ENCODE measurements at places on chromosomes 6 and 20.

DNA sequence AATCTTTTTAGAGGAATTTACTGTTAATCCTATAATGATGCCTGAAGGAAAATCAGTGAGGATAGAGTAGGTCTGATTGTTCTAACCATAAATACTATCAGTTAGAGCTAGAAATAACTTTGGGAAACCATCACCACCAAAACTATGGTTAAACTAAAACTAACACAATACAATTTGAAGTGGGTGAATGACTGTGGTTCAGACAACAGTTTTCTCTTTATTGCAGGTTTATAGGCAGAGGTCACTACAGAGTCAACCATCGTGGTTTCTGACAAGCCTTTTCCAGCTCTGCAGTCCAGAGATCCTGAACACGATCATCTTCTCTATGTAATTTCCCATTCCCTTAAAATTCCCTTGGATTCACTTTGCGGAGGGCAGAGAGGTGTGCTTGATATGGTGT is 134.3 kb downstream of the IBTK start:
- no peak for DNase-seq

GRCh38 chr6:42697268-42697655 is 25.1 kb downstream of the PRPH2 start:
- no peak for DNase-seq

DNA sequence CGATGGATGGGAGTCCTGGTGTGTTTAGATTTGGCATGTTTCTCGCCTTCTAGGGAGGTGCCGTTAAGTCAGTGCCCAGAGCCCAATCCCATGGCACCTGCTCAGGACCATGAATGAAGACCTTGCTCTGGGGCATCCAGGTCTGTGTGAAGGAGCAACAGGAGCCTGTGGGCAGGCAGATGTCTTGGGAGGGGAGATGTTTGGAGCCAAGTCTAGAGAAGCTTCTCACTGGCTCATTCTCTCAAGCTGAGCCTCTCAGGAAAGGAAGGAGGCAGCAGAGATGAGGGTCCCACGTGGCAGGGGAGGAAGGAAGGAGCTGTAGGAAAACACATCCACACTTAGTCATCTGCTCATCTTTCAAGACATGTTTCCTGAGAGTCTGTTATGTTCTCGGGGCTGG is 9.5 kb upstream of the SIRPB1 start:
- no peak for DNase-seq

GRCh38 chr20:57218489-57218888 is 48.0 kb downstream of the BMP7 start:
- no peak for DNase-seq

- DNase-seq: no peak
These were observed 170.6 kb downstream of the TRMT11 start for GRCh38 chr6:126156973-126157372.

DNA sequence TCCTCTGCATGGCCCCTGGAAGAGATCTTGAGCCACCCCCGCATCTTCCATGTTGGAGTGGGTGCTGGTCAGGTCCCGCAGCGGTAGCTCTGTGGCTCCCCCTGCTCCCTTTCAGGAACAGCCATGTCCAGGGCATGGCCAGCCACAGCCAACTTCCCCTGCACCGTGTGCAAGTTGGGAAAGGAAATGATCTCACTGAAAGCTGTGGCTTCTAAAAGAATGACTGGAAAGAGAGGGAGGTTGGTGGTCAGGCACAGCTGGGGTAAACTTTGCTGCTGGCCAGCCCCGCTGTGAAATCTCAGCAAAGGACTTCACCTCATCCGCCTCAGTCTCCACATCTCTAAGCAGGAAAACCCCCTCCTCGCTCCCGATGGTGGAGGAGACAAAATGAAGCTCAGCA is 153.6 kb upstream of the CST7 start:
- peak; percentile 6 for DNase-seq

DNA sequence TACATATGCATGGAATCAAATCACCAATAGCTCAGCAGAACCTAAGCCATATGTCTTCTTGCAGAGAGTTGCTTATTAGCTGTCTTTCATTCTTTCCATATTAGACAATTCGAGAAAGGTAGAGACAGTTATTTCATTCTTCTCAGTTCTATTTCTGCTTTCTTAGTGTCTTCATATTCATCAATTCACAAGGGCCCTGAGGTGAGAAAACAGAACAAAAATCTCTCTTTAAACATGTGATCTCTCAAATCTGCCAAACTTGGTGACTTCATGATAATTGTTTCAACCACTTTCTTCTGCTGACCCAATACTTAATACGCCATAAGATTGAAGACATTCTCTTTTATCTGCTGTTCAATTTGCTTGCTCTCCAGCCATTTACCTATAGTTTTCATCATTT is 229.7 kb upstream of the MARCKS start:
- DNase-seq: no peak

GRCh38 chr6:160368670-160369069 is 20.5 kb downstream of the SLC22A3 start:
- no peak for DNase-seq

DNA sequence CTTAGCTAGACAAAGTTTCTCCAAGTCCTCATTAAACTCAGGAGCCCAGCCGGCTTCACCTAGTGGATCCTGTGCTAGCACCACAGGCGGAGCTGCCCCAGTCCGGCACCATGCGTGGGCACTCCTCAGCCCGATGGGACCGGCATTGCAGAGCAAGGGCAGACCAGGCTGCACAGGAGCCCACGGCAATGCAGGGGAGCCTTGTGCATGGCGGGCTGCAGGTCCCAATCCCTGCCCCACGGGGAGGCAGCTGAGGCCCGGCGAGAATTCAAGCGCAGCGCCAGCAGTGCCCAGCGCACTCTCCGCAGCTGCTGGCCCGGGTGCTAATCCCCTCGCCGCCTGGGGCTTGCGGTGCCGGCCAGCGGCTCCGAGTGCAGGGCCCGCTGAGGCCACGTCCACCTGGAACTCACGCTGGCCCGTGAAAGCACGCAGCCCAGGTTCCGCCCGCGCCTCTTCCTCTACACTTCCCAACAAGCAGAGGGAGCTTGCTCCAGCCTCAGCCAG is 292.3 kb upstream of the EYS start:
- no peak for DNase-seq

GRCh38 chr20:46195264-46196036 is 77.3 kb downstream of the CD40 start:
- no peak for DNase-seq

- DNase-seq: no peak
These were observed 39.2 kb upstream of the NHSL1 start for GRCh38 chr6:138538390-138539031.

- DNase-seq: no peak
These were observed 63.2 kb downstream of the PKIB start for GRCh38 chr6:122673343-122673961.

DNA sequence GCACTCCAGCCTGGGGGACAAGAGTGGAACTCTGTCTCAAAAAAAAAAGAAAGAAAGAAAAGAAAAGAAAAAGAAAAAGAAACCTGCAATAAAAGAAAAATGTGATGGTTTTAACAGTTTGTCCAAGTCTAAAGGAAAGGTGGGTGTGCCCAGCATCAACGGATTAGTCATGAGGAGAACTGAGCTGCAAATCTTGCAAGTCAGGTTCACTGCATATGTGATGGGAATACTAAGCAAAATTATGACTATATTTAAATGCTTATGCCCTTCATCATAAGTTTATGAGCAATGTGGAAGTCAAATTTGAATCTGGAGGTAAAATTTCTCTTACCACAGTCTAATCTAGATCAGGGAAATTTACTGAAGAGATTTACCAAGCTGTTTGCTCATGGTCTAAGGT is 13.1 kb upstream of the CDK19 start:
- no peak for DNase-seq

DNA sequence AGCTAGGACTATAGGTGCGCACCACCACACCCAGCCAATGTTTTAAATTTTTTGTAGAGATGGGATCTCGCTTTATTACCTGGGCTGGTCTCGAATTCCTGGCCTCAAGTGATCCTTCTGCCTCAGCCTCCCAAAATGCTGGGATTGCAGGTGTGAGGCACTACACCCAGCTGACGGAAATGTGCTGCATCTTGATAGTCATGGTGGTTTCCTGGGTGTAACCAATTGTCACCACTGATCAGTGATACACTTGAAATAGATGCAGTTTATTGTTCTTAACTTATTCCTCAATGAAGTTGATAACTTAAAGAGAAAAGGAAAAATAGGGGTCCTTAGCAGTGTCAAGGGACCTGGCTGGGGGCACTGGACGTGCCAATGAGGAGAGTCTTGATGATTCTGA is 92.4 kb downstream of the PPP1R14C start:
- DNase-seq: no peak

- DNase-seq: peak; percentile 30
These were observed at the start of gene SERPINB6 for GRCh38 chr6:2971420-2972218. Gene SERPINB6 (minus strand): TSS chr6:2971567. CDS start chr6:2959332, 12,235 bp downstream.

GRCh38 chr6:108966251-108966650 is 118.0 kb downstream of the ARMC2 start:
- DNase-seq: no peak

DNA sequence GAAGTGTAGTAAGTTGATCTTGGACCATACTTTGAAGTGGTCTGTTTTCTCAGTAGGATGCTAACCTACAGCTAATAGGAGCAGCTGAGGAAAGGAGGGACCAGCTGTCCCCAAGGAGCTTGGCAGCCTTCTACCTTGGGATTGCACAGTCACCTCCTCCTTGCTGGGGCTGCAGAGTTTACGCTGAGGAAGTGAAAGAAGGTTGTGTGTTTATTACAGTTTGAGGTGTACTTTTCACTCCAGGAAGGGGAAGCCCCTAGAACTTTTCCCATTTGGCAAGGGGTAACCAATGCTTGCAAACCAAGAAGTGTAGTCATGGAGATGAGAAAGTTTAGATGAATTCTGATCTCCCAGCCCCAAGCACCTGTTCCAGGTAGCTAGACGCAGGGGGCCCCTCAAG is 58.8 kb downstream of the BMP6 start:
- DNase-seq: no peak

DNA sequence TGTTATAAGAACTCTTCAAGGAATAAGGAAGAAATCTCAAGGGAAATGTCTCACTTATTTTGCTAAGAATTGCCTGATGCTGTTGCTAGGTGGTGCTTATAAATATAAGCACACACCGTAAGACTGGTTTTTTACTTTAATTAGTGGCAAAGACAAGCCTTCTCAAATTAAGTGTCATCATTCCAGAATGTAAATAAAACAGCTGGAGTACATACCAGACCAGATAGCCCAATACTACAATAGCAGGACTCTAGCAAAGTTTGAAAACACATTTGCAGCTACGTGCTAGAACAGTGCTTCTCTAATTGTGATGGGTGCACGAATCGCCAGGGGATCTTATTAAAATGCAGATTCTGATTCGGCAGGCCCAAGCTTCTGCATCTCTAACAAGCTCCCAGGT is 6.8 kb downstream of the CNKSR3 start:
- DNase-seq: no peak

DNA sequence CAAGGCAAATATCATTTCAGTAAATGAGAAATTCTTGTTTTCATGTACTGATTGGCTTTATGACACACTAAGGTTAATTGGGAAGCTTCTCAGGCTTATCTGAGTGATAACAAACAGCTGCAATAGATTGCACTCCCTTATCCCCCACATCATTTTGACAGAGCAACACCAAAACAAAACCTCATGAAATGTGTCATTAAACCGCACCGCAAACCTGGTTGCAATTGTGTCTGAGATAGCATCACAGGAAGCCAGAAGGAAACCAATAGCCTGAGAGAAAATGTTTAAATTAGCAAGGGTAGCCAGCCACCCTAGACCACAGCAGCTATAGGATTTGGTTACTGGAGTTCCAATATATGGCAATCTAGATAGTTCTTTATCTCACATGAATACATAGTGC is 31.6 kb upstream of the LAMA4 start:
- peak; percentile 90 for DNase-seq

DNA sequence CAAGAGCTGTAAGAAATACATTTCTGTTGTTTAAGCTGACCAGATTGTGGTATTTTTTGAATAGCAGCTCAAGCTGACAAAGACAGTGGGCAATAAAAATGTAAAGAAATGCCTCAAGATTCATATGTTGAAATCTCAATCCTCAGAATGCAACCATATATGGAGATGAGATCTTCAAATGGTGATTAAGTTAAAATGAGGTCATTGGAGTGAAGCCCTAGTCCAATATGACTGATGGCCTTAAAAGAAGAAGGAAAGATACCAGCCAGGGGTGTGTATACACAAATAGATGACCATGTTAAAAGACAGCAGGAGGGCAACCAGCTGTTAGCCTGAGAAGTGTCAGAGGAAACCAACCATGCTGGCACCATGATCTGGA is 7.1 kb upstream of the DDO start:
- no peak for DNase-seq

GRCh38 chr20:13355941-13356486 is 134.9 kb downstream of the ISM1 start:
- no peak for DNase-seq

DNA sequence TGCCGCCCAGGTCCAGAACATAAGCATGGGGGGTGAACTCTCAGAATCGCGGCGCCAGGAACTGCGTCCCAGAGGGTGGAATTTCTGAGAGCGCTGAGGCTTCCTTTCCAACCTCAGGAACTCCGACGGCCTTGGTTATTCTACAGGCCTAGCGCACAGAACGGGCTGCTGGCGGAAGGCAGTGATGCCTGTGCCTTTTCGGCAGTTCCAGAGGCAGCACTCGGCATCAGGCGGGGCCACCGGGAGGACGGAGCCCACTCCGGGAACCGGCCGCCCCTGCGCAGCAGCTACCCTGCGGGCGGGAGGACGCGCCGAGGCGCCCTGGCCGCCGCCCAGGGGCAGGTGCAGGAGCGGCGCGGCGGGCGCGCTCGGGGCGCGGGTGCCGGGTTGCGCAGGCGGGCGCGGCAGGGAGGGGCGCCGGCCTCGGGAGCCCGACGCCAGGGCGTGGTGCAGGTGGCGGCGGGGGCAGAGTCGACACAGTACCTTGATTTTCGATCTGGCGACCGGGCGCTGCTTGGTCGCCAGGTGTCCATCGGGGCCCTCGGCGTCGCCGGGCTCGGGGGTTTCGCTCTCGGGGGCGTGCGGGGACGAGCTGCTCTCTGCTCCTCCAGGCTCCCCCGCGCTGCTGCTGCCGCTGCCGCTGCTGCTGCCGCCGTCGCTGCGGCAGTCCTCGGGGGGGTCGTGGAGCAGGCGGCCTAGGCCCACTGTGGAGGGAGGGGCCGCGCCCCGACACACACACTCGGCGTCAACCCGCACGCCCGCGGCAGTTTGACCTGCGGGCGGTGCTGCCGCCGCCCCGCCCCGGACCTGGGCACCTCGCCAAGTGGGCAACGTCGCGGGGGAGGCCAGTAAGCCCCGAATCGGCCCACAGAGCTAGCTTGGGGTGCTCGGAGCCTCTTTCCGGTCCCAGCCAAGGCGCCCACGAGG is 1.3 kb downstream of the OVOL2 start:
- no peak for DNase-seq

- peak; percentile 86 for DNase-seq
These were observed 2.3 kb downstream of the E2F3 start for GRCh38 chr6:20403766-20404640.

- DNase-seq: no peak
These were observed 39.5 kb downstream of the MTFR2 start for GRCh38 chr6:136210398-136211165.

DNA sequence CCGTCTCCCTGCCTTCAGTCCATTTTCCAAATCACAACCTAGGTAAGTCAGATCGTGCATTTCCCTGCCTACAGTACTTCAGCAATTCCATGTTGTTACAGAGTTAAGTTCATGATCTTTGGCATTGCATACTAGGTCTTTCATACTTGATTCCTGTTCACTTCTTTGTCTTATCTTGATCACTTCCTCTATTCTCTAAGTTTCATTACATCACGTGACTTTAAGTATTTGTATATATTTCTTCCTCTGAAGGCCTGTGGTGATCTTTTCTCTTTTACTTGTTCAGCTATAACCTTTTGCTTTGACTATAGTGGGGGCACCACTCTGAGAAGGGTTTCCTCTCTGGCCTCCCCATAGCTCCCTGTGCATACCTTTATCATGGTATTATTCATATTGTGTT is 100.2 kb downstream of the TRMT11 start:
- no peak for DNase-seq

All from activated CD4-positive, alpha-beta T cell treated with anti-CD3 and anti-CD28 coated beads, Interleukin-2, Interleukin-6, amounts not matched to agents 100 ng/mL and 50 ng/mL, durations not matched to agents 16 hours and 8 hours (primary cell).